Osteocyte (in vitro differentiated cells): ENCODE measurements at places on chromosomes 3 and 15. TPM values are rescaled to one million over a fixed set of nuclear protein-coding genes. Genes with fewer than 3 reads are reported as not detected.
A peak's percentile ranks its signal among the peaks of the same experiment; 100 is the strongest.

GRCh38 chr3:149813367-149814281 is 609 bp downstream of the RNF13 start:
- DNase-seq, result no peak

Gene TM6SF1
- 5.6 and 5.9 TPM in 2 replicates for total RNA-seq

Gene CCRL2
- not detected in 2 replicates for total RNA-seq

Gene OR5K2
- total RNA-seq, result not detected in 2 replicates

Gene ISL2
- not detected in 2 replicates for total RNA-seq

Gene RTP3
- not detected in 2 replicates for total RNA-seq

Gene CLDN11
- total RNA-seq, result 10.8 and 13.8 TPM in 2 replicates

Gene SLC27A2
- total RNA-seq, result not detected in 2 replicates

DNA sequence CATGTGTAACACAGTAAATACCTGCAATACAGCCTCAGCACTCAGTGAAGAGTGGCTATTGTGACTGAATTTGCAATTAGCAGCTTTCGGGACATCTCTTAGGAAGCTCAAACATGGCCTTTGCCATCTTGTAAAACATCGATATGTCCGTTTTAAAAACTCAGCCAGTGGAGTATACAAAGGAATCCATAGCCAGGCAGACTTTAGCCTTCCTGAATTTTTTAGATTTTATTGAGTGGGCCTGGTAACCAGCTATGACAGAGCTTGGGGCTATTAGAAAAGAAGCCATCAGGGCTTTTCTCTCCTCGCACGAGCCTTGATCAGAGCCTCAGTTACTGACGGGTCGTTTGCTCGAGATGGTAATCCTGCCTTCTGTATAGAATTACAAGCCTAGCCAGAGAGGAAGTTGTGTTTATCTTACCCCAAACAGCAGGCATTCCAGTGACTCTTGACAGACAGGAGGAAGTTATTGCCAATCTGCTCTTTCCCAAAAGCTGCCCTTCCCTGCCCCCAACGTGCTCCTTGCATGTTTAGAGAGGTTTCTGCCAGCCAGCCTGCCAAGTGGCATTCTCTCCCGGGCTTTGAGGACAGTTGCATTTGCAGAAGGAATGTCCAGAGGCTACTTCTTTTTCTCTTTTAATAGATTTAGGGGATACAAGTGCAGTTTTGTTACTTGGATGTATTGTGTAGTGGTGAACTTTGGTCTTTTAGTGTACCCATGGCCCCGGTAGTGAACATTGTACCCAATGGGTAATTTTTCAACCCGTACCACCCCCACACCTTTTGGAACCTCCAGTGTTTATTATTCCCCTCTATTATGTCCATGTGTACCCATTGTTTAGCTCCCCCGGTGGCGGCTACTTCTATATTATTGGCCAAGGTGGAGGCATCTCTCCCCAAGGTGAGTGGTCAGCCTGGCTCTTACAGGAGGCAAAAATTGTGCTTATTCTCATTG is 40.6 kb downstream of the ITPR1 start:
- no peak for DNase-seq

Gene MUC20
- 6.2 and 7.6 TPM in 2 replicates for total RNA-seq

Gene TRANK1
- total RNA-seq, result 24.9 and 26.1 TPM in 2 replicates

Gene PLD1
- total RNA-seq, result 13.9 and 15.2 TPM in 2 replicates

Gene STAB1
- total RNA-seq, result not detected in 2 replicates

DNA sequence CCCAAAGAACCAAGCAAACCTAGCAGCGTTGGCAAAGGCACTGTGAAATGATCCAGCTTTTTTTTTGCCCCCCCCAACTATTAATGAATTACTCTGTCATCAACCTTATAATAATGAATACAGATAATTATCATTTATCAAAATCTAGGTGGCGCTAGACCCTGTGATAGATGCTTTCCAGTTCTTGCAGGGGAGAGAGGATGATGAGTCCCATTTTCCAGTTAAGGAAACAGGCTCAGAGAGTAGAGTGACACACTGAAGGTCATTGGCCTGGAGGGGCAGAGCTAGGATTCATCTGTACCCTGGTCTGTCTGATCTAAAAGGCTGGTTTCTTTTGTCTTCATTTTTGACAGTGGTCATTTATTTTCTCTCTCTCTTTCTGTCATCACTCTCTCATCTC is 5.0 kb downstream of the ACOX2 start:
- no peak for DNase-seq

- DNase-seq, result no peak
Measured at GRCh38 chr3:32285891-32286290, 47.4 kb downstream of the CMTM8 start.

Gene GOLGA8K
- total RNA-seq, result 0.75 and 1.7 TPM in 2 replicates

DNA sequence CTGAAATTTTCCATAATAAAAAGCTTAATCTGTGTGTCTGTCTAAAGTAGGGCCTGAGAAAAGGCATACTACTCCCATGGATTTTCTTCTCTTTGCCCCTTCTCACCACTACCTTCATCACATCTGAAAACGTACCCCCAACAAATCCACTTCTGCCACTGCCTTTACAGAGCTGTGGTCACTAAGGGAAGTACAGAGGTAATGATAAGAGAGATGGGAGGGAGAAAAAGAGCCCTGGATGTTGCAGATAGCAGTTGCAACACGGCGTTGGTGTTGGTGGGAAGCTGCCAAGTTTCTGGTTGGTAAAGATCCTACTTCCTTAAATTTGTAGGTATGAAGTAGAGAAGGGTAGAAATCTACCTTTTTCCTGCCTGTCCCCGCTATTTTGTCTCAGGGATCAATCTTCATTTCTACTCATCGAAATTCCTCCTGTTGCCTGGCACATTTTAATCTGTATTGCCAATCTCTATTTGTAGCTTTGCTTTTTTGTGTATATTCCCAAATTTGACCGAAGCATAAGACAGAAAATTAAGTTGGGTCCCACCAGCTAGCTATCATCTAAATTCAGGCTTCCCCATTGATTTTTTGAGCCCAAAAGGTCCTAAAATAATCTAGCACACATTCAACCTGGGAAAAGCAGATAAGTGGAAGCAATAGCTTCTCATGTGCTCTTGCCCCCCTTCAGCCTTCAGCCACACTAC is 102.9 kb downstream of the TFDP2 start:
- no peak for DNase-seq

Gene LDHAL6B
- not detected in 2 replicates for total RNA-seq

Gene GBE1
- 39.2 and 39.8 TPM in 2 replicates for total RNA-seq

- peak; percentile 44 for DNase-seq
Measured at GRCh38 chr3:134640872-134641470, 9.9 kb downstream of the KY start.

GRCh38 chr3:30912301-30912700 is 17.8 kb upstream of the GADL1 start:
- DNase-seq, result no peak

DNA sequence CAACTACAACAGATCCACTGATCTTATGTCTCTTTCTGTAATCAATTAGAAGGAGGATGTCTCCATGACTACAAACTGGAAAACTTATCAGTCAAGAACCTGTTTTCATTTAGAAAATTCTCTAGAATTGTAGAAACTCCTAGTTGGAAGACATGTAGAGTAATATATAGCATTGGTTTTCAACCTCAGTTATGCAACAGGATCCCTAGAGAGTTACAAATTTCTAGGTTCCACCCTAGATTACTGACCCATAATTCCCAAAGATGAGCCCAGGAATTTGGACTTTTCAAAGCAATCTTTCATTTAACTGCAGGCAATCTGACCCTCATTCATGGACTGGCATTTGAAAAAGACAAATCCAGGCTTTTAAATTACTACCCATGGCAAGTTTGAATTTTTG is 116.9 kb upstream of the RAP2B start:
- no peak for DNase-seq

Gene ISLR
- 108 and 110 TPM in 2 replicates for total RNA-seq

Gene FNDC3B
- total RNA-seq, result 224 and 240 TPM in 2 replicates

Gene KIF15
- total RNA-seq, result 2.7 and 3.1 TPM in 2 replicates
